ENCODE measurements at places on chromosomes 1 and 21.

DNA sequence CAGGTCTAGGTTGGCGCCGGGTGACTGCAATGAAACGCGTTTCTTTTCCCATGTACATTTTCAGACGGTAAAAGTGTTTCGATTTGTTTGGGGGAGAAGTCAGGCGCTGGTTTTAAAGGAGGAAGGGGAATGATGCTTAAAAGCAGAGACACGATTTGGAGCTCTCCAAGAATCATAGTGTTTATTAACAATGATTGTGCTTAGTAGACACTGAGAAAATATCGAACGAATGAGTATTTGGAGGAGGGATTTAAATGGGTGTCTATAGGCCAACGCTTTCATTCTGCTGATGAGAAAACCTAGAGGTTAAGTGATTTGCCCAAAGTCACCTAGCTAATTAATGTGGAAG lies 36.9 kb upstream of the JAK1 start:
- DNase-seq = no peak

GRCh38 chr1:11196945-11197344 lies 7.8 kb downstream of the ANGPTL7 start:
- no peak for DNase-seq

GRCh38 chr1:160575112-160575664 lies 4.1 kb downstream of the CD84 start:
- DNase-seq = no peak

DNA sequence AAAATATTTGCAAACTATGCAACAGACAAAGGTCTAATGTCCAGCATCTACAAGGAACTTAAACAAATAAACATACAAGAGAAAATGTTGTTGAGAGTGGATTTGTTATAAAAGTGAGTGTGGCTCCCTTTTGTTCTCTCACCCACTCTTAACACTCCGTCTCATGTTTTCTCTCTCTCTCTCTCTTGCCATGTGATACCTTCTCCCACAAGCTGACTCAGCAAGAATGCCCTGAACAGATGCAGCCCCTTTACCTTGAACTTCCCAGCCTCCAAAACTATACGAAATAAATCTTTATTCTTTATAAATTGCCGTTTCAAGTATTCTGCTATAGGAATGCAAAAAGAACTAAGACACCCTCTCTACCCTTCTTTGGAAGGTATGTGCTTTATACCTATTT lies 234.1 kb downstream of the ADGRL2 start:
- no peak for DNase-seq

DNA sequence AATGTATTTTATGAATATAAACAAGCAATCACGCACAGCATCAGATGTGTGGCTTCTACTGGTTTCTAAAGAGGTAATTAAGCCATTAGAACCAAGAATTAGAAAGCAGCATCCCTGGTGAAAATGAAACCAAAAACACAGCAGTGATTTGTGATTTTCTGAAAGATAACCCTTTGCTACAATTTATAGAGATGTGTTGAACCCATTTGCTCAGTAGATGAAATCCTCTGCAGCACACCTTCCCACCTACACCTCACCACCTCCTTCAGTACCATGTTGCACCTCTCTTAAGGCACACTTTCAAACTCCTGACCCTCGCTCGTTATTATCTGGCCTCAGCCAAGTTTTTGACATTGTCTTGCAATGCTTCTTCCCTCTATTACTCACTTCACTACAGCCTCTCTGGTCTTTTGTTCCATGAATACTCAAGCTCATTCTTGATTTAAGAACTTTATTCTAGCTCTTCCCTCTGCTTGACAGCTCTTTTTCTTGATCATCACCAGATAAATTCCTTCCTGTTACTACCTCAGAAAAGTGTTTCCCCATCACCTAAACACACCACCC lies 38.6 kb downstream of the NSL1 start:
- DNase-seq = no peak

All from NCI-H524 (cell line).